ENCODE measurements at places on chromosomes 16 and 17.

- peaks cover 8% of the 10 kb centered on the region for H3K4me1 ChIP-seq
- H3K27me3 ChIP-seq: peaks cover 40% of the 10 kb centered on the region
- H3K27ac ChIP-seq: no peak overlapping the region
- DNase-seq: no peak
These were observed 3.6 kb upstream of the CBX4 start for GRCh38 chr17:79842656-79843473.

GRCh38 chr17:18318117-18318516, 3.0 kb downstream of the SMCR8 start:
- H3K4me1 ChIP-seq: peaks cover 22% of the 10 kb centered on the region
- H3K27me3 ChIP-seq: no peaks in the 10 kb centered on the region
- H3K27ac ChIP-seq: no peak overlapping the region
- H3K36me3 ChIP-seq: peaks cover 8% of the 10 kb centered on the region

DNA sequence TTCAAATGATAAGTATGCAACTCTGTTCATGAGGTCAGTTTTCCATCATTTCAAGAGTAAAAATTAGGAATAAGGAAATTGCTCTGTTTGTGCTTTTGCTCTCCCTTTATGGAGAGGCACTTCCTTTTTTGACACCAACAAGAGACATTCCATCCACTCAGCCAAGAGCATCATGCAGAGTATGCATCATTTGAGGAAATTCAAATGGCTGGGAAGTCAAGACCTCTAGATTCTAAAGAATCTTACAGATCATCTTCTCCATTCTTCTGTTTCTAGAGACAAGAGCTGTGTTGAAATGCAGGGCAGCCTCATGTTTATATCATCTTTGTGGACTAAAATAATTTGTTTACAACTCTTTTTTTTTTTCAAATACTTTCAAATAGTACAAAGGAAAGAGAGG, 669.4 kb downstream of the CDH11 start:
- H3K36me3 ChIP-seq: no peaks in the 10 kb centered on the region
- DNase-seq: no peak
- H3K4me1 ChIP-seq: no peaks in the 10 kb centered on the region

GRCh38 chr17:41748275-41748674, 13.8 kb upstream of the HAP1 start:
- H3K27me3 ChIP-seq: no peaks in the 10 kb centered on the region
- no peak for DNase-seq

DNA sequence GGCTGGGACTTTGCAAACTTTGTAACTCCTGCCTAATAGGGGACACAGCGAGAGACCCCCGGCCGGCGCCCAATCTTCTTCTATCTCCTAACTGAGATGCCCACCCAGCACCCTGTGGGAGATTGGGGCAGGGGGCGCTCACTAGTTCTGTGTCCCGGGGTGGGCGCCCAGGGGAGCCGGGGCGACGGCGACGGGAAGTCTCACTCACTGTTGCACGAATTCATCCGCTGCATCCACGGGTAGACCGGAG, 3.9 kb upstream of the HOXB5 start:
- H3K4me1 ChIP-seq: peaks cover 10% of the 10 kb centered on the region
- H3K27ac ChIP-seq: no peak overlapping the region
- no peaks in the 10 kb centered on the region for H3K36me3 ChIP-seq
- DNase-seq: no peak
- peaks cover 14% of the 10 kb centered on the region for H3K27me3 ChIP-seq

GRCh38 chr16:19177111-19177739, 9.2 kb downstream of the SYT17 start:
- H3K4me1 ChIP-seq: no peaks in the 10 kb centered on the region
- H3K27me3 ChIP-seq: no peaks in the 10 kb centered on the region
- no peak overlapping the region for H3K27ac ChIP-seq

Data from GM12878 (cell line).